NCI-H526 treated with DMSO at 0.1 percent for 48 hours (cell line): ENCODE measurements at places on chromosomes 12 and 14.

GRCh38 chr12:105481392-105482300, 151.2 kb downstream of the C12orf75 start:
- no peak for DNase-seq

GRCh38 chr12:77031745-77032144, 33.6 kb downstream of the E2F7 start:
- no peak for DNase-seq

DNA sequence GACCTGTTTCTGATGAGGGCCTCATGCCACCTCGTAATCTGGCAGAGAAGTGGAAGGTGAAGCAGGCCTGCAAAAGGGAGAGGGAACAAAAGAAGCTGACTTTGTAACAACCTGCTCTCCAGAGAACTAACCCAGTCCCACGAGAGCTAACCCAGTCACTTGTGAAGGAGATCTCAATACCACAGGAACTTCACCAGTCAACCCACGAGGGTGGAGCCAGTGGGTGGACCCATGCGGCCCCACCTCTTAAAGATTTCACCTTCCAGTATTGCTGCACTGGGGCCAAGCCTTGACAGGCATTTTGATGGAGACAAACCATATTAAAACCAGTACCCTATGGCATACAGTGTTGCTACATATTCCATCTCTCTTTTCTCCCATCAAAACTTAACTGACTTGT, 55.1 kb downstream of the SERPINA10 start:
- no peak for DNase-seq

DNA sequence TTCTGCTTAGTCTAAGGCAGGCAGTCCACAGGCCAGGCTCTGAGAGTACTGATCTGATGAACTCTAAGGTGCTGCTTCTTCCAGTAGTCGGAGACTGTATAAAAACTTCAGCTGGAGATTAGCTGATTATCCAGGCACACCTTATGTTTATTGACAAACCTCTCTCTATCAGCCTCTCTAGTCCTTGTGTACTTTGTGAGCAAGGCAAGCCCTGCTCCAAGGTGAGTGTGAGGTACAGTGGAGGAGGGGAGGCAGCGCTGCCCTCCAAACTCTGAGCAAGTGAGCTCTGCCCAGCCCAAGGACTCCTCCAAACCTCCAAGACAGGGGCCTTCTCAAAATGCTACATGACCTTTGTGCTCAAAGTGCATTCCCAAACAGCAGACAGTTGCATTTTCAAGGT, 95.9 kb upstream of the CDKN3 start:
- DNase-seq, result no peak

DNA sequence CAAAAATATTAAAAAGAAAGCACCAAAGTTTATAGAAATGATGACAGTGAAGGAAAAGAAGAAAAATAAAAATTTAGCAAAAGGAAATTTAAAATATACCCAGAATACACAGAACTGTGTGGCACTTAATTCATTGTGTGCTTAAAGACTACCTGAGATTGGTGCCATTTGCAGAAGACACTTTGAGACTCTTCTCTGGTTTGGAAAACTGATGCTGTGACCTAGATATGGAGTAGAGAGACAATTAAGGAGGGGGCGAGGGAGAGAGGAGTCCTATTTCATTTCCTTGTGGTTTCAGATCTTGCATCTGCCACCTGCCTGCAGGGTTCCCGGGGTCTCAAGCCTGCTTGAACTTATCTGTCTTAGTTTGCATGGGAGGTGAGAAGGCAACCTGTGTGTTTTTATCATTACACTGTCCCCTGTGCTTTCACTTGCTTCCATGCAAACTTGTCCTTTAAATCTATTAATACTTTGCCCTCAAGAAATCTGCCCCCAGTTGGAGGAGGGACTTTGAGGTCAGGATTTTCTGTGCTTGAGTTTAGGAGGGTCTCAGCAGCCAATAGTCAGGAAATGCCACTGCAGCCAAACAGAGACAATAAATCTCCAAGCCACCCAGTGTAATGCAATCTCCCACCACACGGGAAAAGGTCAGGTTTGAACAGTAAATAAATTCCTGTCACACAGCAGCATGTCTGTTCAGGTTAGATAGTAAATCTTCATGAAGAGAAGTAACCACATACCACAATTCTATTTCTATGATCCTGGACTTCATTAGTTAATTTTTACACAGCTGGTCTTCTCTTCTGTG, 119.4 kb downstream of the CAND1 start:
- DNase-seq, result peak; percentile 17

DNA sequence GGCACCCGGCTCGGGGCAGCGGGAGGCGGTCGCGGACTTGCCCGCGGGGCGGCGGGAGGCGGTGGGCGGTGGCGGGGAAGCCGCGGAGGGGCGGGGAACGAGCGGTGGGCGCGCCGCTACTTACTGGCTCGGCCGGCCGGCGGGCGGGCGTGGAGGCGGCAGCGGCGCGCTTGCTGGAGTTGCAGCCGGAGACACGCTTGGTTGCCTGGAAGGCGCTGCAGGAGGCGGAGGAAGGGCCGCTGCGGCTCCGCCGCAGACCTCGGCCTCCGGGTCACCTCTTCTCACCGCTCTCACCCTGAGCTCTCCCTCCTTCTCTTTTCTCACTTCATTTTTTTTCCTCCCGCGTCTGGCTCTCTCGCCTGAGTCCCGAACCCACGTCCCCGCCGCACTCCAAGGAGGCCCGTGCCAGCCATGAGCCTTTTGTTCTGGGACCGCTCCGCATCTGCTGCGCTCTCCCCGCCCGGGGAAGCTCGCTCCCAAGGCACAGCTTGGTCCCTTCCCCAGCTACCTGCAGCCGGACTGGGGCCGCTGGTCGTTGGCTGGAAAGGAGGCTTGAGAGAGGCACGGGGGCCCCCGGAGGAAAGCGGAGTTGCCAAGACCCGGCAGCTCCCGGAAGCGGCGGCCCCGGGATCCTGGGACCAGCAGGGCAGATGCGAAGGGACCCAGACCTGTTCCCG, 592 bp upstream of the KCNK10 start:
- DNase-seq, result no peak

DNA sequence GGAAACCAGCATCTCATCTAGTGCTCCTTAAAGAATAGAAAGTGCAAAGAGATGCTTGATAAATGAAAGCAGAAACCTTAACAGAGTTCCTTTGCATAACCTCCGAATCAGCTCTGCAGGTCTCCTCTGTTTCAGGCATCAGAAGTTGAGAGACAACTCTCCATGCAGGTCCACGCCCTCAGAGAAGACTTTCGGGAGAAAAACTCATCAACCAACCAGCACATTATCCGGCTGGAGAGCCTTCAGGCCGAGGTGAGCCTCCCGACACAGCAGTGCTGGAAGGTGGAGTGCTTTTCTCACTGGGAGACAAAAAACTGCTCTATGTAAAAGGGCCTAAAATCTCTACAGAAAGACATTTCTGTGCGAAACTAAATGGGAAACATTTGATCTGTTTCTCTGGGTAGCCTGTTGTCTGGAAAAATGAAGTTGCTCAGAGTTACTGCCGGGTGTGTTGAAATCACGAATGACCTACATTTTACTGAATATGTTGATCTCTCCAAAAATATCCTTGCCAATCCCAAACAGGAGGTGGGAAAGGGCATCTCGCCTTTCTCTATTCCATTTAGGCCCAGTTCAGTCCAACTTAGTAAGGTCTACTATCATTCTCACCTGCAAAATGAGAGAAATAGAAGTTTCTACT, 54.9 kb downstream of the RAB35 start:
- no peak for DNase-seq

DNA sequence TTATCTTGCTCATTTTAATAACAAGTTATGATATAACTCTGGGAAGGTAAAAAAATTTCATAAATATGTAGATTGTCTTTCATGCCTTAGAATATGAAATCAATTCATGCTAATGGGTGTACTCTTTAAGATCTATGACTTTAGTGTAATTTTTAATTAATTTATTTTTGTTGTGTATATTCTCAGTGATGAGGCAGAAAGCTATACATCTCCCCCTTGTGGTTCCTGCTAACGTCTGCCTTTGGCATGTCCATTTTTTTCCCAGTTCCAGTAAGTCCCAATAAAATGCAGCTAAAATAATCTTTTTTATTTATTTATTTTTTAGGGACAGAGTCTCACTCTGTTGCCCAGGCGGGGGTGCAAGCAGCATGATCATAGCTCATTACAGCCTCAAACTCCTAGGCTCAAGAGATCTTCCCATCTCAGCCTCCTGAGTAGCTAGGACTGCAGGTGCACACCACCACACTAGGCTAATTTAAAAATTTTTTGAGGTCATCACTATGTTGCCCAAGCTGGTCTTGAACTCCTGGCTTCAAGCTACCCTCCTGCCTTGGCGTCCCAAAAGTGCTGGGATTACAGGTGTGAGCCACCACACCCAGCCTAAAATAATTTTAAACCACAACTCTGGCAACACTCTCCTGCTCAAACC, 3.3 kb upstream of the CHURC1 start:
- peak; percentile 6 for DNase-seq

GRCh38 chr12:122951979-122952892, 14.0 kb downstream of the ABCB9 start:
- peak; percentile 51 for DNase-seq

DNA sequence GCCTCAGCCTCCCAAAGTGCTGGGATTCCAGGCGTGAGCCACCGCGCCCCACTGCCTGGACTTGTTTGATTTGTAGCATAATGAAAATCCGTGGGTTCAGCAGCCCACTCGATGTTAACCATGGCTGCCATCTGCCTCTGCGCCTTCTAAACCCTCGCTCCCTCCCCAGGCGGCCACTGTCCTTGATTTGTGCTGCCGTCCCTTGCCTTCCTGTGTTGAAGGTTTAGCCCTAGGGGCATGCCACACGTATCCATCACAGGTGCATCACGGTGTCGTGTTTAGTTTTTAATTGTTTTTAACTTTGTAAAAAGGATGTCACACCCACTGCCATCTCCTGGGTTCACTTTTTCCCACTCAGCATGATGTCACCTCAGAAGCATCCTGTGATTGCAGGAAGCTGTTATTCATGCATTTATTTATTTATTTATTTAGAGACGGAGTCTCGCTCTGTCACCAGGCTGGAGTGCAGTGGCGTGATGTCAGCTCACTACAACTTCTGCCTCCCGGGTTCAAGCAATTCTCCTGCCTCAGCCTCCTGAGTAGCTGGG, 24.5 kb upstream of the ULK1 start:
- no peak for DNase-seq

GRCh38 chr12:13563743-13564125, 367.2 kb downstream of the EMP1 start:
- DNase-seq, result no peak

GRCh38 chr14:20683125-20683890, 1.1 kb upstream of the RNASE4 start:
- DNase-seq, result peak; percentile 72

DNA sequence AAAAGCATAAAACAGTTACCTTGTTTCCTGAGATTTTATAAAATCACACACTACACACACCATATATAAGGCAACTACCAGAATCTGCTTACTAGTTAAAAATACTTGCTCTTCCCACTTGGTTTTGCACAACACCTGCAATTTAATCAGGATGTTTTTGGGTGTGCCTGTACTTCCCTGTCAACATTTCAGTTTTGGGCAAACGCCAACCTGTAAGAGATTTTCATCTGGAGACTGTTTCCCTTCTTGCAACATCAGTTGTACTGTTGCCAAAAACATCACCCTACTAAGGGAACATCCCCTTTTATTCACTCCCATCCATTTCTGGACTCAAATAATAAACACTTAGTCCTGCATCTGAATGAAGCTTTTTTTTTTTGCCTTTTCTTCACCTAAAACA, 172.3 kb downstream of the DUSP6 start:
- DNase-seq, result no peak

DNA sequence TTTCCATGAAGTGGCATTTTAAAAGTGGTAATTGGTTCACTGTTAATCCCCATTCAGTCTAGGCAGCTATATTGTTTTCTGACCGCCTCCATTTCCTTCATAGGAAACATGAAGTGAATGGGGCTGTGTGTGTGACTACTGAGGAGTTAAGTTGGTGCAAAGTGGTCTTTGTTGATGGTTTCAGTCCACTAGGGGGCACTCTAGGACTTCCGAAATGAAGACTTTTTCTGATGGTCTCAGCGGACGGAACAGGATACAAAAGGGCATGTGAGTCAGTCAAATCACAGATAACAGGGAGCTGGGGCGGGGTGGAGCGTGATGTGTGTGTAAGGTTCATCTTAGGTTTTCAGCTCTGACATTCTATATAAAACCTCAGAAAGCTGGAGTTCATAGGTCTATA, 240.1 kb upstream of the OR4E1 start:
- peak; percentile 18 for DNase-seq
